ENCODE measurements at places on chromosomes 1 and 21.

- peak; percentile 96 for DNase-seq
These were observed 15.3 kb upstream of the SKI start for GRCh38 chr1:2212532-2213491.

DNA sequence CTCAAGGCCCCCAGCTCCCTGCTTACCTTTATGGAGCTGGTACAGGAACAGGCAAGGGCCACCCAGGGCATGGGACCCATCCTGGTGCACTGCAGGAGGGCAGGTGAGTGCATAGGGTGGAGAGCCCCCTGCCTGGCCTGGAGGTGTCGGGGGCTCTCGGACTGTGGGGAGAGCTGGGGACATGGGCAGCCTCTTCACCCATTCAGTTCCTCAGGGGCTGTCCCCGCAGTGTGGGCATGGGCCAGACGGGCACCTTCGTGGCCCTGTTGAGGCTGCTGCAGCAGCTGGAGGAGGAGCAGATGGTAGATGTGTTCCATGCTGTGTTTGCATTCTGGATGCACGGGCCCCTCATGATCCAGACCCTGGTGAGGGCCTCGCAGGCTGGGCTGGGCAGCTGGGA lies 7.3 kb upstream of the LGR6 start:
- no peak for DNase-seq

DNA sequence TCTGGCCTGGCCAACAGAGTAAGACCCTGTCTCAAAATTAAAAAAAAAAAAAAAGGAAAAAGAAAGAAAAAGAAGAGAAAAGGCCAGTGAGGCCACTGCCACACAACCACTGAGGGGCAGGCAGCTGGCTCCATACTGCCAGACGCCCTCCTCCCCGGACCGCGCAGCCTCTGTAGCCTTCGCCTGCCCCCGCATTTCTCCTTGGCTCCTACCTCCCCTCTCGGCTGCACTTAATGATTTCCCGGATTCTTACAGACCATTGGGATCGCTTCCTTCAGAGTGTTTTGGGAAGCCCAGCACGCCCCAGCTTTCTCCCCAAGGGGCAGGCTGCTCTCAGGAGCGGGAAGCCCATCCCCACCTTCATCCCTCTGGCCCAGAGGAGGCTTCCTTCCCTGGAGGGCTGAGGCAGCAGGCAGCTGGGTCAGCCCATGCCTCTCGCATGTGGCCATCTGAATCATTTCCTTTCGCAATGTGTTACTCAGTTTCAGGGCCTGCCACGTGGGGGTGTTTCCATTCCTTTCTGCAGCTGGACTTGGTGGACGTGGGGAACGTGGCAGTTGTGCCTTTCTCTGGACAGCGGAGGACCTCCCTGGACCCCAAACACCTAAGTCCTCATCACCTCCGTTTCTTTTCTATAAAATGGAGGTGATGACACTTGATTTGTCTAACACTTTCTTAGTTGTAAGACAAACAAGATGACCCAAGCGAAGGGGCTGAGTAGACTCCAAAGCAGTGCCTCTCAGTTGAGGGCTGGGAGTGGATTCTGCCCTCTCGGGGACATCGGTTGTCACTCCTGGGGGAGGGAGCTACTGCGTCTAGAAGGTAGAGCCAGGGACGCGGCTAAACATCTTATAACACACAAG lies 2.3 kb downstream of the SLC2A5 start:
- peak; percentile 75 for DNase-seq

- no peak for DNase-seq
These were observed 75.3 kb upstream of the WDR26 start for GRCh38 chr1:224509907-224510306.

GRCh38 chr1:157335056-157335455 lies 196.9 kb upstream of the ETV3 start:
- no peak for DNase-seq
